ENCODE measurements at places on chromosomes 2 and 18.

- DNase-seq, result no peak
These were observed at the start of gene CDH7 for GRCh38 chr18:65750389-65751154. Gene CDH7, plus strand, starts transcription at chr18:65751012. Its CDS starts 11,831 bp downstream, at chr18:65762843.

- DNase-seq, result no peak
These were observed 109.9 kb downstream of the DPP4 start for GRCh38 chr2:161964160-161964559.

DNA sequence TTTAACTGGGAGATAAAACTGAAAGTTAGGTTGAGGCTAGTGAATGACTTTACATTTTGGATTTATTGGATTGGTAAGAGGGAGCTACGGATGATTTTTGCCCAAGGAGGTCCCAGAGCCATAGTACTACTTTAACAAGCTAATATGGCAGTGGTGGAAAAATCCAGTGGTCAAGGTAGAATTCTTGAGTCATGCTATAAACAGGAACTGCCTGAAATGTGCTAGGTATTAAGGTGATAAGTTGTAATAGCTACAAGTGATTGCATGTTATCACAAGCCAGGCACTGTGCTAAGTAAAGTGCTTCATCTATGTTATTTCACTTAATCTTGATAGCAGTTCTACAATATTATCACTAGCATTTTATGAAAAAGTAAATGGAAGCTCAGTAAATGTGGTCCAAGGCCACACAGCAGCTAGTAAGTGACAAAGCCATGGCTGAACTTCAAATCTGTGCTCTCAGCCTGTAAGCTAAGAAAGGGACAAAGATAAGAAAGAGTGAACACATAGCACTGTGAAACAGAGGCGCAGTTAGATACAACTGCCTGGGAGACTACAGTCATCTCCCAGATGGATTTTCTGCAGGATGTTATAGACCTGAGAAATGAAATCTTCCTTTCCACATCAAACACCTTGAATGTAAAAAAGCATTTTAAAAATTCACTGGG is 469.6 kb downstream of the TGIF1 start:
- DNase-seq, result no peak

- DNase-seq, result no peak
These were observed 13.4 kb downstream of the CAPN14 start for GRCh38 chr2:31203916-31204315.

GRCh38 chr2:143720095-143720664 is 591.0 kb downstream of the ARHGAP15 start:
- no peak for DNase-seq
